Activated CD4-positive, alpha-beta memory T cell treated with anti-CD3 and anti-CD28 coated beads, Interleukin-2, amount 10 ng/mL, durations not matched to agents 7 days and 5 days (primary cell): ENCODE measurements at places on chromosomes 6 and 20. TPM values are rescaled to one million over a fixed set of nuclear protein-coding genes. Genes with fewer than 3 reads are reported as not detected.

Gene GSTA1
- total RNA-seq = not detected

Gene C20orf144
- total RNA-seq = 0.33 TPM

Gene RBCK1
- 133 TPM for total RNA-seq

GRCh38 chr6:150681578-150682395 is 82.1 kb downstream of the PLEKHG1 start:
- H3K4me1 ChIP-seq = no peaks in the 10 kb centered on the region
- DNase-seq = no peak
- no peak overlapping the region for H3K4me3 ChIP-seq

DNA sequence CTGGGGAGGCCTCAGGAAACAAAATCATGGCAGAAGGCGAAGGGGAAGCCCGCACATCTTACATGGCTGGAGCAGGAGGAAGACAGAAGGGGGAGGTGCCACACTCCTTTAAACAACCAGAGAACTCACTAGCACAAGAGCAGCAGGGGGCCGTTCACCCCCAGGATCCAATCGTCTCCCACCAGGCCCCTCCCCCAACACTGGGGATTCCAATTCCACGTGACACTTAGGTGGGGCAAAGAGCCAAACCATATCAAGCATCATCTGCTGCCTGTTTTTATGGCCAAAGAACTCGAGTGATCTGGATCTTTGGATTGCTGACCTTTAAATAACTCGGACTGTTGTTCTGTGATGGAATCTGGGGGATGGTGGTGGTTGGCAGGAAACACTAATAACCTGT is 28.0 kb downstream of the PNLDC1 start:
- no peaks in the 10 kb centered on the region for H3K36me3 ChIP-seq
- peaks cover 2% of the 10 kb centered on the region for H3K4me1 ChIP-seq
- peaks cover 3% of the 10 kb centered on the region for H3K27me3 ChIP-seq
- H3K4me3 ChIP-seq = no peak overlapping the region
- DNase-seq = no peak

- H3K4me1 ChIP-seq = peaks cover 52% of the 10 kb centered on the region
- no peak for DNase-seq
- H3K27ac ChIP-seq = peak overlapping the region; percentile 25
- H3K4me3 ChIP-seq = no peak overlapping the region
- no peaks in the 10 kb centered on the region for H3K27me3 ChIP-seq
Observed at GRCh38 chr6:53322188-53323029, 26.3 kb downstream of the ELOVL5 start.

GRCh38 chr6:2103765-2104523 is 141.5 kb downstream of the GMDS start:
- no peak for DNase-seq
- H3K36me3 ChIP-seq = no peaks in the 10 kb centered on the region
- no peaks in the 10 kb centered on the region for H3K27me3 ChIP-seq
- no peaks in the 10 kb centered on the region for H3K4me1 ChIP-seq

GRCh38 chr20:17868151-17868550 is 100.4 kb downstream of the SNX5 start:
- H3K4me1 ChIP-seq = peaks cover 16% of the 10 kb centered on the region
- H3K4me3 ChIP-seq = no peak overlapping the region
- no peak for DNase-seq
- no peak overlapping the region for H3K27ac ChIP-seq
